Lower lobe of right lung (tissue), 2 donors: ENCODE measurements at places on chromosomes 5 and 9. TPM values are rescaled to one million over a fixed set of nuclear protein-coding genes. Genes with fewer than 3 reads are reported as not detected.
A peak's percentile ranks its signal among the peaks of the same experiment; 100 is the strongest.

Gene HTR4
- total RNA-seq = not detected

Gene ANKRD31
- total RNA-seq = 0.27 TPM

Gene CCT5
- 116 TPM for total RNA-seq

Gene TLX3
- not detected for total RNA-seq

DNA sequence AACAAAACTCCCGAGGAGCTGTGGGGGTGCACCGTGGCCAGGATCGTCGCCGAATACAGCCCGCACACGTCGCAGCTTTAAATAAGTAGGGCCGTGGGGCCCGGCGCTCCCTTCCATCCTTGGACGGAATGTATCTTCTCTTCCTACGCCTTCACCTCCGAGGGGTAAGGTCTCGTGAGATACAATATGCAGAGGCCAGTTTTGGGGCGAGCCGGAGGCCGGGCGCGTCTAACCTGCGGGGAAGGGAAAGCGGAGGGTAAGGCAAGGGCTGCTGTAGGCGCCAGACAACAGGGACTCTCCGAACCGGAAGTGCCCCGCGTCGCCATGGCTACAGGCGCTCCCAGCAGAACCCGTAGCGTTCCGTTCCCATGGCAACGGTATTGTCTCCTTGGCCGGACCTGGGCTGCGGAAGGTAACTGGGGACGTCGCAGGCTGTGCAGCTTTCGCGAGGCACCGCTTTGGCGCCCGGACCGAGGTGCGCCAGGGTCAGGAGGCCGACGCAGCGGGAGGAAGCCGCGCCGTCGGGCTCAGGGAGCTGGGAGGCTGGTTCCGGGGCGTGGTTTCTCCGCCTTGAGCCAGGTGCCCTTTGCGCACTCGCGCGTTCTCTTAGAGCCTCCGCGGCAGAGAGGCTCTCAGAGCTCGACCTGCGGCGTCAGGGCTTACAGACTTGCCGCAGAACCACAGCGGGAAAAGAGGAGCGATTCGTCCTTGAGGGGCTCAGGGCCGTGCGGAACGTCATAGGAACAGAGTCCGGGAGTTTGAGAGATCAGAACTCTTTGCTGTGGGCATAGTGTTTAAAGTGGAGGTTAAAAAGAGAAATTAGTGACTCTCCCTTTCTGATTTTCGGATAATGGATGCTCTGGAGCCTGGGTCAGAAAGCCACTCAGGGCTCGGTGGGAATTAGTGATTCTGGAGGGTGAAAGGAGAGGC is at the start of gene TTC23L:
TSS of gene TTC23L (plus strand) at position 380 of the 930 bp plus-strand sequence. CDS start 1,508 bp downstream, outside the sequence.
- peak within 1 kb of the TSS; percentile 84 for H3K4me3 ChIP-seq
- H3K27ac ChIP-seq = peak within 1 kb of the TSS; percentile 80
- H3K36me3 ChIP-seq = no peaks in the 10 kb centered on the region
- peaks cover 17% of the 10 kb centered on the region for H3K4me1 ChIP-seq
- DNase-seq = peak; percentile 94

- DNase-seq = no peak
- no peaks in the 10 kb centered on the region for H3K36me3 ChIP-seq
- no peaks in the 10 kb centered on the region for H3K4me1 ChIP-seq
- H3K27me3 ChIP-seq = no peaks in the 10 kb centered on the region
- H3K4me3 ChIP-seq = no peak overlapping the region
Measured at GRCh38 chr5:128881502-128882018, 83.7 kb upstream of the SLC27A6 start.

- H3K27ac ChIP-seq = no peak overlapping the region
- H3K4me3 ChIP-seq = no peak overlapping the region
- H3K36me3 ChIP-seq = no peaks in the 10 kb centered on the region
- no peaks in the 10 kb centered on the region for H3K4me1 ChIP-seq
Measured at GRCh38 chr5:138287246-138287645, 12.8 kb upstream of the GFRA3 start.

GRCh38 chr9:127095411-127095810 is 27.0 kb downstream of the ANGPTL2 start:
- H3K27ac ChIP-seq = no peak overlapping the region
- DNase-seq = no peak
- no peaks in the 10 kb centered on the region for H3K4me1 ChIP-seq
- H3K4me3 ChIP-seq = no peak overlapping the region
- no peaks in the 10 kb centered on the region for H3K27me3 ChIP-seq

DNA sequence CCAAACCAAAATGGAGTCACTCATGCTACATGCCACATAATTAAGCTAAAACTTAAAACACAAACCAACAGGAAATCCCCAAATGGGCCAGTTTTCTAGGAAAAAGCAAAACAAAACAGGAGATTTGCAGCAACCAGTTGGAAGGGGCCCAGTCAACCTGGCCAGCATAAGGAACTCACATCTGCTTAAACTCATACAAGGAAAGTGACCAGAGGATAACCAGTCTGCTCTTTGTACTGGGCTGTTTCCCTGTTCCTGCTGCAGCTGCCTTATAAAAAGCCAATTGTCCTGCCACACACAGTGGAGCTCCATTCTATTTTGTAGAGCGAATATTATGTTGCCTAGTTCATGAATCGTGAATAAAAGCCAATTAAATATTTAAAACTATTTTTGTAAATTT is 29.5 kb upstream of the PTPDC1 start:
- H3K27ac ChIP-seq = no peak overlapping the region
- DNase-seq = no peak
- no peaks in the 10 kb centered on the region for H3K27me3 ChIP-seq
- no peak overlapping the region for H3K4me3 ChIP-seq
- no peaks in the 10 kb centered on the region for H3K4me1 ChIP-seq
- no peaks in the 10 kb centered on the region for H3K36me3 ChIP-seq

DNA sequence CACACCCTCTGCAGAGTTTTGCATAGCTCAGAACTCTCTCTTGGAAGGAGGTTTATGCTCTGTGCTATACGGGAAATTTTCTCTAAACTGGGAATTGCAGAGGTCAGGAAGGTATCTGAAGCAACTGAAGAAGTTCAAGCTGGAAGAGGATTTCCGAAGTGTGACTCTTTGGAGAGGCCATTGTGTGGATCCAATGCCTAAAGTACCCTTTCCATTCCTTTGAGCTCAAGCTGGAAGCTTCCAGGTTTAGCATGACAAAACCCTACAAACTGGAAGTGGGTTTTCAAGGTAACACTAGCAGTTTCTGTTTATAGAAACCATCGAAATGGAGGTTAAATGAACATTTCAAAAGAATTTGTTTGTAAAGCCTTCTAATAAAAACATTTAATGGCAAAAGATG is 187.1 kb downstream of the CFAP90 start:
- no peak overlapping the region for H3K27ac ChIP-seq
- H3K4me3 ChIP-seq = no peak overlapping the region
- no peaks in the 10 kb centered on the region for H3K27me3 ChIP-seq
- H3K4me1 ChIP-seq = no peaks in the 10 kb centered on the region
- DNase-seq = no peak

DNA sequence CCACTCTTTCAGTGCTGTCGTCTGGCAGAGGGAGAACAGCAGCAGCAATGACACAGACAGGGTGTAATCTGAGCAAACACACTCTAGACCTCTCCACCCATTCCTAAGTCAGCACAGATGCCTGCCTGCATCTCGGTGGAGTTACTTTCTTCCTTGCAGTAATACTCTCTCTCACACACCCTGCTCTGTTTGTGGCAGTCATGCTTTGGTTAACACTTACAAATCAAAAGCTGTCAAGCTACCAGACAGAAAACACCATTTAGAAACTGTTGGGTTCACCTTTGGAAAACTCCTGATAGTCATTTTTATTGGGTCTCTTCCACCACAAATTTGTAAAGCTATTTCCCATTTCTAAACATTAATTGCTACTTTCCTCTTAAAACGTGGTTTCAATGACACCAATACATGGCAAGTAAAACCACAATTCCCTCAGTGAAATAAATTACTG is 27.3 kb downstream of the LHFPL2 start:
- no peaks in the 10 kb centered on the region for H3K27me3 ChIP-seq
- H3K36me3 ChIP-seq = no peaks in the 10 kb centered on the region
- no peak overlapping the region for H3K4me3 ChIP-seq
- no peak overlapping the region for H3K27ac ChIP-seq
- DNase-seq = no peak
